ENCODE measurements at places on chromosomes 5 and 9.

GRCh38 chr9:109857336-109857735 is 77.3 kb downstream of the PALM2AKAP2 start:
- no peak for DNase-seq

DNA sequence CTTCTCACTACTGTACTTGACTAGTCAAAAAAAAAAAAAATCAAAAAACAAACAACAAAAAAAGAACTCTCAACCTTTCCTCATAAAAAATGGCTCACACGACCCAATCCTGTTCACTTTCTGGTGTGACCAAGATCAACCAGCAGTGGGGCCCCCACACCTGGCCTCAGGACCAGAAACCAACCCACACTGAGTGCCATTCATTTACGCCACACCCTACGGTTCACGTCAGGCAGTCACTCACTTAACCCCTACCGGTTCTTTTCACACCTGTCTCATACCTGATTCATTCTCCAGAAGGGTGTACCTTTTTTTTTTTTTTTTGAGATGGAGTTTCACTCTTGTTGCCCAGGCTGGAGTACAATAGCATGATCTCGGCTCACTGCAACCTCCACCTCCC is 5.7 kb downstream of the SUSD1 start:
- DNase-seq = no peak

DNA sequence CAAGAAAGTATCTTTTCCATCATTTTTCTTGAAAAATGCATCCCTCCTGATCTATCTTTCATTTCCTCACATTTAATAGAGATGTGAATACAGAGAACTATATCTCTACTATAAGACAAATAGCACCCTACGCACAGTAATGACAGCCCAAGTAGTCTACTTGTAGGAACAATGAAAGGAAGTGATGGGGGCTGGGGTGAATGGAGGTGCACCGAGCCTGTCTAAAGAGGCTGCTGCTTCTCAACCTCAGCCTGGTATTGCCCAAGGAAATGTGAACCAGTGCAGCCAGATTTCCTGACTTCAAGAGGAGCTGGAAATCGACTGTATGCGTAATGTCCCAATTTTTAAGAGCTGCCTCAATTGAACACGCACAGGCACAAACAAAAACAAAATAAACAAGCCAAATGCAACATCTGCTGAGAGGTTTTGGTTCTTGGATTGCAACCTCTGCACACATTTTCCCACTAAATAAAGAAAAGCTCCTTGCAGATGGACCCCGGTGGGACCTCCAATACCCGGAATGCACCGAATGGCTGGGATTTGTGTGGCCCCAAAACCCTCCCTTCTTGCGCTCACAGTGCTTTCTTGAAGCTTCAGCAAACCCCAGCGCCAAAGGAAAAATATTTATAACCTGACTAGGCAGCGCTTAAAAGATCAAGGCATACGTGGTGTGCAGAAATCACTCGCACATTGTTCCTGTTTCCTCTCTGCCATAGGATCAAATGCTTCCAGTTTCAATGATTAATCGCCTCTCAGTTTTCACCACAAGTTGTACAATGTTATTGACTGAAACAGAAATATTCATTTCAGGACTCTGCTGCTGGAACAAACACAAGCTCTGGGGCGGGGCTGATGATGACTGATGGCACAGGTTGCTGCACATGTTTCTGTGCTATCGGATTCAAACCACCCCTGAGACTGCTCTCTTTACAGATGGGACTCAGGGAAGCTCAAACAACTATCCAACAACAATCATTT is 68.3 kb downstream of the KCNIP1 start:
- DNase-seq = peak; percentile 89

DNA sequence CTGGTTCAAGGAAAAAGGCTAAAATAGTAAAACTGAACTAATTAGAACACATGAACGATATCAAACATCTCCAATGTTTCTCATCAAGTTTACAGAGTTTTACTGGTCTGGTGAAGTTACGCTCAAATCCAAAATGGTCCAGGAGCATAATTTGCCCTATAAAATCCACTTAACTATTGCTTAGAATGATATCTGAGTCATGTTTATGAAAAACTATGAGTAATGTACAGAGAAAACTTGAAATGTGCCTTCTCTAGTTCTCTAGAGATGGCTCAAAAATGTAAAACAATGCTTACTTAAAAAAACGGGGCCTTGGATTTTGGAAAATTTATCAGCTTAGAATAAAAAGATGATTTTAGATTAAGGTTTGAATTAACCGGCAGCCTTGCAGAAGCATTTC is 108.1 kb downstream of the FBXW11 start:
- no peak for DNase-seq

DNA sequence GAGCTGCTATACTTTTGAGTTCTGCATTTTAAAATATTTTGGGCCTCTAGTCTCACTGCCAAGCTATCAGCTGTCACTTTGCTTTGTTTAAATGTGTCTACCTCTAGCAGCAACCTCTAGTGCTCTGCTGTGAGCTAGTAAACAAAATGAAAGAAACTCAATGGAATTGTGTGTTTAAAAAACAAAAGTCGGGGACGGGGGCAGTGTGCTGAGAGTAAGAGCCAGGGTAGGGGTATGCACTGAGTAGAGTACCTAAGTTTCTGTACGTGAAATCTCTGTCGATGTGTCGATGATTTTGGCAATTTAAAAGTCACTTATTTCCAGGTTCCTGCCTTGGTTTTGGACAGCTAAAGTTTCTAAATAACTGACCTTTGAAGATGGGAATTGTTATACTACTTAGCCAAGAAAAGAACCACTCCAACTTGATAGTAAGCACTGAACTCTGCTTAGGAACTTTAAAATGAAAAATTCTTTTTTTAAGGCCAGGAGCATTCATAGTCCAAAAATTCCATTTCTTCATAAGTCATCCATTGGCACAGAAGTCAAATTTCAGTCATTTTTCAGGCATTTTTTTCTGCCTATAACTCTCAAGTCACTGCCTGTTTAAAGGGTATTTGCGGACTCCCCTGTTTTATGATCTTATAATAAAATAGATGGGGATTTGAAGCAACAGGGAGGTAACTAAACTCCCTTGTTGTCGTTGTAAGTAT is 111.5 kb downstream of the SAXO1 start:
- DNase-seq = no peak

GRCh38 chr9:133372144-133372543 is 3.7 kb downstream of the SURF4 start:
- DNase-seq = no peak

DNA sequence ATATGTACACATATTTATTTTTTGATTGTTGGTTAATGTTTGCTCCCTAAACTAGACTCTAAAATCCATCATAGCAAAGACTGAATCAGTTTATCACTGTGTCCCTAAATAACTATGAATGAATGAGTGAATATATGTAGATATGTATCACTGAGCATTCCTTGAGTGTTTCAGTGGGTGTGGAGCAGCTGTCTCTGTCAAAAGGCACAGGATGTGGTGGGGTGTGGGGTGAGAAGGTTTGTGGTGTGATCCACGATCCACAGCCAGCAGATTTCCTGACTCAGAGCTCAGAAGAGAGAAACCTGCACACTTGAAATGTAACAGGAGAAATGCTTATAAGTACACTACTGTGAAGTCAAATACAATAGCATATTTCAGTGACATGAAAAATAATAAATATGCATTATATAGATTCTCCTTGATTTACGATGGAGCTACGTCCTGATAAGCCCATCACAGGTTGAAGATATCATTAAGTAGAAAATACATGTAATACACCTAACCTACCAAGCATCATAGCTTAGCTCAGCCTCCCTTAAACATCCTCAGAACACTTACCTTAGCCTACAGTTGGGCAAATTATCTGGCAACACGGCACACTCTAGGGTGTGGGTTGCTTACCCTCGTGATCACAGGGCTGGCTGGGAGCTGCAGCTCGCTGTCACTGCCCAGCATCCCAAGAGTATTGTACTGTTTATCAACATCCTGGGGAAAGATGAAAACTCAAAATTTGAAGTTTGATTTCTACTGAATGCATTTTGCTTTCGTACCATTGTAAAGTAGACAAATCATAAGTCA is 287.0 kb downstream of the GAS1 start:
- peak; percentile 22 for DNase-seq

GRCh38 chr5:61098251-61098995 is 63.8 kb downstream of the SMIM15 start:
- DNase-seq = no peak

DNA sequence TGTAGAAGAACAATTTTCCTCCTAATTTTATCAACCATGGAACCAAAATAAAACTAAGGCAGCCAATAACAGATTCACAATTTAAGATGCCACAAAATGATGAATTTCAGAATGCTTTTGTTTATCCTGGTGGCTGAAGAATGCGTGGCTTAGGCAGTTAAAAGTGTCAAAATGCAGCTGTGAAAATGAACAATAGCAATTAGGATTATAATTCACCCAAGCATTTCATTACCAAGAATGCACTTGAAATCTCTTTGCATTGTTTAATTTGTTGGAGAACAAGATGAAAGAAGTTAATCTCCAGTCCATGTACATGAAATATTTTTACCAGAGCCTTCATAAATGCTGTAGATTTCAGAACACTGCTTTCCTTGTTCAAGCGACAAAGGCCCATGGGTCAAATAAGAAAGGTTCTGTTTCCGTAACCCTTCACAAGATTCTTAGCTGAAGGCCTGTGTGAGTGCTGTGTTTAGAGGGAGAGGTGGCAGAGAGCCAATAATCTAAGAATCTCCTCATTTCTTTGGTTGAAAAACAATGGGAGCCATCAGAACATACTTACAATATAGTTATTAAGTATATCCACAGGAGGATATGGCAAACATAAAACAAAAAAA is 39.3 kb downstream of the CLINT1 start:
- DNase-seq = no peak

GRCh38 chr5:150603491-150603890 is 37.0 kb upstream of the SYNPO start:
- DNase-seq = no peak

DNA sequence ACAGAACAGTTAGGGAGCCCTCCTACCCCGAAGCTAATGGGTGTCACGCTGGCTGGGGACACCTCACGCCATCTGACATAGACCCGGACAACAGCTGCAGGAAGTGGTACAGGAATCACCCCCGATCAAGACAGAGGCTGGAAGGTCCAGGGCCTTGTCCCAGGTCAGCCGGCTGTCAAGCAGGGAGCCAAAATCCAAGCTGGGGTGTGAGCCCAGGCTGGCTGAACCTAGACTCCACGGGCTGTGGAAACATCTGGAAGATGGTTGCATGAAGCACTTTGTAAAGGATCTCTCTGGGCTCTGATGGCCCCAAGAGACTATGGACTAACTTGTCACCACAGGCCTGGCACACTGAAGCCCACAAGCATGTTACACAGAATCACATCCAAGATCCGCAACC is 68.9 kb upstream of the STXBP1 start:
- no peak for DNase-seq

- no peak for DNase-seq
Measured at GRCh38 chr5:93053825-93054224, 527.2 kb downstream of the NR2F1-AS1 start.

Measured in activated CD4-positive, alpha-beta T cell treated with anti-CD3 and anti-CD28 coated beads for 48 hours (primary cell).